Hepatic stellate cell (primary cell): ENCODE measurements at places on chromosomes 1 and 21.

- no peak for DNase-seq
Measured at GRCh38 chr1:155651861-155652661, 36.5 kb downstream of the YY1AP1 start.

GRCh38 chr1:106554294-106554693 lies 502.2 kb upstream of the PRMT6 start:
- DNase-seq = no peak

GRCh38 chr21:32411350-32412161 lies 950 bp upstream of the EVA1C start:
- DNase-seq = peak; percentile 45

DNA sequence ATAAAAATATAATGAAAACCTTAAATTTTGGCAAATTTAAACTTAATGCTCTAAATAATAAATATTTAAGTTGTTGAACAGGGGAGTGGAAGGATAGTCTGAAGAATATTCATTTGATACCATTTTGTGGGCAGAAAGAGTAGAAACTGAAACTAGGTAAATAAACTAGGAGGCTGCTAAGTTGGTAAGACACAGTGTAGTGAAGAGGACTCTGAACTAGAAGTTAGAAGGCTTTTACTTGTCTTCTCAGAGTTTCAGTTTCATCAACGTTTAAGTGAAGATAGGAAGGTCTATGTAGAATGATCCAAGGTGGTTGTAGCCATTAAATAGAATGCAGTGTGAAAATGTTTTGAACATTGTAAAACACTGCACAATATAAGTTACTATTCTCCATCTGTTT lies 516.9 kb downstream of the AMY1C start:
- DNase-seq = no peak

- DNase-seq = no peak
Measured at GRCh38 chr1:160646180-160646579, 664 bp downstream of the SLAMF1 start.

GRCh38 chr1:103063921-103064320 lies 44.4 kb downstream of the COL11A1 start:
- DNase-seq = no peak

GRCh38 chr1:180235077-180235501 lies 5.0 kb downstream of the LHX4 start:
- DNase-seq = no peak

DNA sequence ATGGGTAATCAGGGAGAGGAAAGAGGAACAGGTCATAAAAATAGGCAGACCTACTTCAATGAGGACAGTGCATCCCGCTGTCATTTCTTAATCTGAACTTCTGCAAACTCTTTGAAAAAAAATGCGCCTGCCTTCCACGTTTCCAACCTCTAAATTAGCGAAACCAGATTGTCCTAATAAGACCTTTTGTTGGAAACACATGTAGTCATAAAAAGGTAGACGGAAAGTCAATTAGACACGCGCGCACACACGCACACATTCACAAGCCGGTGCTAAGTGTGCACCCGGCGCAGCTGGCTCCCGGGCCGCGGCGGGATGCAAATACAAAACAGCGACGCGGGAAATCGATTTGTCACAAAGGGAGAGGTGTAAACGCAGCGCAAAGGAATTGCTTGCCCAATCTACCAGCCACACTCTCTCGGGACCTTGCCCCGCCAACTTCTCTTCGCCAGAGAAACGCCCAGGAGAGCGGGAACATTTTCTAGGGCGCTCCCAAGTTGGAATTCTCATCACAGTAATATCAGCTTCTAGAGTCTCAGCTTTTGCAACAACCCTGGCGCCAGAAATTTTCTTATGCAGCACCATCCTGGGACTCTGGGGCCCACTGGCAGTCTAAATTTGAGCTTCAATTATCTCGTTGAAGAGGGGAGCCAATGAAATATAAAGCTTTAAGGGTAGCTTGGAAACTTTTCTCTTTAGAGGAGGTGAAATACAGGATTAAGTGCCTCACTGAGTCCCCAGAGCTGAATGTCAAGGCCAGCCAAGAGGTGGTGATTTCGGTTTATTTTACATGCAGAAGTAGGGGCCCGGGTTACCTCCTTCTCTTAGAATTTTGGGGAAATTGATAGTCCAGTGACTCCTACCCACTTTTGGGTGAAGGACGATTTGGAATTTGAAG lies 4.5 kb downstream of the PRRX1 start:
- no peak for DNase-seq

- DNase-seq = no peak
Measured at GRCh38 chr1:18645747-18646090, 15.1 kb downstream of the PAX7 start.

GRCh38 chr21:39452207-39452969 lies 618 bp downstream of the SH3BGR start:
- no peak for DNase-seq

GRCh38 chr1:96533820-96534219 lies 187.8 kb upstream of the PTBP2 start:
- no peak for DNase-seq

DNA sequence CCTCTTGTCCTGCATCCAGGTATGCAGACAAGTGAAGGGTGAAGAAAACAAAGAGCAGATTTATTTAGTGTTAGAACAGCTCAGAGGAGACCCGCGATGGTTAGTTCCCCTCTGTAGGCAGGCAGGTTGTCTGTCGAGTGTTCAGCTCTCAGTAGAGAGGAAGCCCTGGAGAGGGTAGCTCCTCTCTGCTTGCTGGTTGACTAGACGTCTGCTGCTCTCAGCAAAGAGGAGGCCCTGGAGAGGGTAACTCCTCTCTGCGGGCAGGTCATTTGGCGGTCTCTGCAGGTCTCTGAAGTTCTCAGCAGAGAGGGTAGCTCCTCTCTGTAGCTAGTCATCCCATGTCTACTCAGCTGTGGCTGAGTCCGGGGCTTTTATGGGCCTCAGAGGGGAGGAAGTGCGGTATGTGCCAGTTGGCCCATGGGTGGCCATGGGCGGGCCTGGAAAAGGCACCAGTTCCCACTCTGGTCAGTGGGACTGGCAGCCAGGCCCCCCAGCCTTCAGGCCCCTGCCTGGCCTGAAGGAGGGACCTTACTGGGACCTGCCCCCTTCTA lies 13.4 kb downstream of the ZBTB40 start:
- no peak for DNase-seq

- DNase-seq = no peak
Measured at GRCh38 chr1:77590651-77591050, 91.8 kb downstream of the ZZZ3 start.

- DNase-seq = no peak
Measured at GRCh38 chr1:119004781-119005180, 16.6 kb upstream of the TBX15 start.

DNA sequence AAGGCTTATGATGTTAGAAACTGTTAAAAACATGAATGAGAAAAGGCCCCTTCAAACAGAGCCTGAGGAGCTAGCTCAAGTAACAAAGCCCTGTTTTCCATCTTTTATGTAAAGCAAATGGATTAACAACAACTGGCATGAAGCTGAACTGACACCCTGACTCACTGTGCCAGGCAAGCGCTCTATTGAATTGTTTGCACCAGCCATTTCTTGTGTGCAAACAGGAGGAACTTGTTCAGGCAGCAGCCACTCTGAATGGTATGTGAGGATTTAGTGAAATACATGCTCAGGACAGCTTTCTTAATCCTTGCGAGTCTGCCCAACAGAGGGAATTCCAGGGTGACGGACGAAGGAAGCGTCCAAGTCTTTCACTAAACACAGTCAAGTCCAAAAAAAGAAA lies 291.1 kb upstream of the ADGRL2 start:
- DNase-seq = no peak

DNA sequence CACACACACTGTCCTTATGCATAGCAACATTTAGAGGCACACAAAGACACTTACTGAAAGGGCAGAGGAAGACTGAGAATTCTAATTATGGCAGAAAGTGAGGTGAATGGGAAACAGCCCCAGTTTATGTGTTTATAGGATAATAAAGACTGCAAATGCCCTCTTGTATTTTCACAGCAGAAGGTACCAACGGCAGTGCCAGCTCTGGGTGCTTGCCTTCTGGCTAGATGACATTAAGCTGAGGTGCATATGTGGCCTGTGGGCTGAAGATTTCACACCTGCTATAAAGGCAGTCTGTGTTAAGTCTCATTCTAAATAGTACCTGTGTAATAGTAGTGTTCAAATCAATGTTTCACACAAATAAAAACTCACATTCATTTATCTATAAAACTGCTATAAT lies 347.2 kb upstream of the ZRANB2 start:
- DNase-seq = no peak

DNA sequence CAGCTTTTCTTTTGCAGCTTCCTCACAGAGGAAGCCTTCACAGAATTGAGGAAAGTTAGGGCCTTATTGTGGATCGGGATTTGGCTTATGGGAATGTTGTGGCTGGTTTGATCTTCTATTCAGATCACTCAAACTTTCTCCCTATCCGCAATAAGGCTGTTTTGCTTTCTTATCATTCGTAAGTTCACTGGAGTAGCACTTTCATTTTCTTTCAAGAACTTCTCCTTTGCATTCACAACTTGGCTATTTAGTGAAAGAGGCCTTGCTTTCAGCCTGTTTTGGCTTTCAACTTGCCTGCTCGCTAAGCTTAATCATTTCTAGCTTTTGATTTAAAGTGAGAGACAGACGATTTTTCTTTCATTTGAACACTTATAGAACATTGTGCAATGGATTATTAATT lies 181.9 kb upstream of the B3GALT2 start:
- no peak for DNase-seq

GRCh38 chr1:237258871-237259270 lies 216.9 kb downstream of the RYR2 start:
- DNase-seq = no peak

GRCh38 chr1:39845569-39846566 lies 37.4 kb downstream of the TRIT1 start:
- peak; percentile 51 for DNase-seq

- no peak for DNase-seq
Measured at GRCh38 chr1:227403535-227403934, 85.2 kb upstream of the CDC42BPA start.

- DNase-seq = peak; percentile 98
Measured at GRCh38 chr1:15975805-15976680, at the start of gene ZBTB17. TSS of gene ZBTB17 (minus strand) at chr1:15976101. CDS start at chr1:15948495, 27,606 bp downstream.

- DNase-seq = no peak
Measured at GRCh38 chr1:218658269-218658668, 313.1 kb downstream of the TGFB2 start.

DNA sequence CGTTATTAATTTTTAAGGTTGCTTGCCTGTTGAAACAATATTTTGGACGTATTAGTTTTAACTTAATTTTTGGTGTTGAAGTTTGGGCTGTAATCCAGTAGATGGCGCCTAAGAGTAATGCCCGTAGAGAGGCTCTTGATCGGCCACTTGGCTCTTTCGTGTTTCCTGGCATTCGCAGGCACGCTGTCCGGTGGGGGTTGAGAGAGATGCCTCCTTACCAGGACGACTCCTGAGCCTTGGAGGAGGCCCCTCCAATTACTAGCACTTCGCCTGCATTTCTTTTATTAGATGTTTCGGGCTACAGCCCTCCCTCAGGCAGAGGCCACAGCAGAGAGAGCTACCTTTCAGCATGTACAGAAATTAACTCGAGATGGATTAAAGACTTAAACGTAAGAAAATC lies 12.0 kb downstream of the OR2M4 start:
- DNase-seq = peak; percentile 13

DNA sequence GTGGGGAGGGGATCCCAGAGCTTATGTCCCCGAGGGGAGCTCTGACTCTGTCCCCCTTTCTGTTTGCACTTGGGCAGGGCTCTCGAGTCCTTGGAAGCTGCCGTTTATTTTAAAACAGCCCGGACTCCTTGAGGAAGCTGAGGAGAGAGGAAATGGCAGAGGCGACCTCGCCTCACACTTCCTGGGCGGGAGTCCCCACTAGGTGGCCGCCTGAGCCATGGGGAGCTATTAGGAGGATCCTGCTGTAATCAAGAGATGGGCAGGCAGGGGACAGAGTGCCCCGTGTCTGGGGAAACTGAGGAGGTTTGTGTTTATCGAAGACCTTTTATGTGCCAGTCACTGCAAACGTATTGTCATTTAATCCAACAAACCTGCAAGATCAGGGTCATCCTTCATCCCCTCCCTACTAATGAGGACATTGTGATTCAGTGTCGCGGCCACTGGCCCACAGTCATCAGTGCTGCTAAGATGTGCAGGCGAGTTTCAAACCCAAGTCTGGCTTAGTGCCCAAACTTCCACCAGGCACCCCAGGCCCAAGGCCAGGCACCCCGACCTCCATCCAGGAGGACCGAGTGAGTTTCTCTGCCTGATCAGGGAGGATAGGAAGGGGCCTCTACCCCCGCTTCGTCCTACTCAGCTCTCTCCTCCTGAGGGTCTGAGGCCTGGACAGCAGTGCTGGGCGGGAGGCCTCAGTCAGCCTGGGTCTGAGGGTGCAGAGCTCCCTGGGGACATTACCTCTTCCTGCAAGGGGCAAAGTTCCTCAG lies 316.9 kb upstream of the VAMP3 start:
- DNase-seq = peak; percentile 79

DNA sequence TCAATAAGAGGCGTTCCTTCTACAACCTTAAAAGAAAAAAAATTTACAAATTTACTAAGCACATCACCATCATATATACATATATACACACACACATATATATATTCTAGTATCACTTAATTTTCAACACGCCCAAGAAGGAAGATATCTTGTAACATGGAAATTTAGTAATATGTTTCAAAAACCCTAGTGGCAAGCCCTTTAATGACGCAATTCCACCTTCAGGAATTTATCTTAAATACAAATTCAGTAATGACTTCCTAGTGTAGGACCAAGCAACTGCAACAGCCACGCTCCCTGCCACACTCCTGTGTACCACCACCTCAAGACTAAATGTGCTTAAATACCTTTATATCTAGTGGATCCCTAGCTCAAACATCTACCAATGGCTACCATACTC lies 12.5 kb downstream of the LBR start:
- no peak for DNase-seq

DNA sequence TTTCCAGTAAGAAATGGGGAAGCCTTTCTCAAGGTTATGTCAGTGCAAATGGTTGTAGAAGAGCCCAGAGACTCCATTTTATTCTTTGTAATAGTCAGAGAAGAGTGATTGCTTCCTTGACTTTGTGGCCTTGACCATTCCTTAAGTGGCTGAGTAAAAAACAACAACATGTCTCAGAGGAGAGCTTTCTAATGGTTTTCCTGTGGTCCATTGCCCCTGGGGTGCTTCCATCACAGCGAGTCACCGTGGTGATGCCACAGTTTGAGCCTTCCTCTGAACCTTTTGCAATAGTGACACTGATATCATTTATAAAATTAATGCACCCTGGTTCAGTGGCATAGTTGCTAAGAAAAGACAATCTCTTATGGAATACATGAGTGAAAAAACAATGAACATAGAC lies 38.6 kb downstream of the PAPPA2 start:
- no peak for DNase-seq

DNA sequence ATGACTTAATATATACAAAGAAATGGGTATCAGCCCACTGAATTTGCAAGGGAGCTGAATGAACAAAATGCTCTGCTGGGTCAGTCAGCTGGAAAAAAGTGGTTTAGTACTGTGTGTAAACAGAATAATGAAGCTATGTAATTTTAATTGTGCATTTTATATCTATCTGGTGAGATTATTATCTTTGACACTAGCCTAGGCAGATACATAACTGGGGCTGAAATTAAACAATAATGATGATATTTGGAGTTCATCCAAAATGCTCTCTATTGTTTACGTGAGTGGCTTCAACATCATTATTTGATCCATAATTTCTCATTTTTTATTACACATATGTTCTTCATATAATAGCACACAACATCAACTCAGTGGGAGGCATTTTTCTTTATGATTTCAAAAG lies 208.5 kb upstream of the SNX7 start:
- DNase-seq = no peak

- DNase-seq = no peak
Measured at GRCh38 chr1:193694741-193695140, 508.3 kb upstream of the B3GALT2 start.

GRCh38 chr1:18880585-18880984 lies 21.1 kb upstream of the TAS1R2 start:
- DNase-seq = no peak
